ENCODE measurements at places on chromosomes 1 and 21. TPM values are rescaled to one million over a fixed set of nuclear protein-coding genes. Genes with fewer than 3 reads are reported as not detected.

- peak within 1 kb of the TSS; percentile 92 for H3K4me3 ChIP-seq
- H3K36me3 ChIP-seq, result no peaks in the 10 kb centered on the region
- peak; percentile 97 for DNase-seq
- no peaks in the 10 kb centered on the region for H3K27me3 ChIP-seq
- H3K27ac ChIP-seq, result peak within 1 kb of the TSS; percentile 85
- H3K4me1 ChIP-seq, result peaks cover 7% of the 10 kb centered on the region
Observed at GRCh38 chr1:236281654-236282424, at the start of gene ERO1B. ERO1B (minus strand) TSS chr1:236281958; CDS start chr1:236281783, 175 bp downstream.

GRCh38 chr1:164856381-164856780, 297.4 kb downstream of the PBX1 start:
- no peak for DNase-seq
- peaks cover 36% of the 10 kb centered on the region for H3K4me1 ChIP-seq
- peak overlapping the region; percentile 39 for H3K27ac ChIP-seq
- no peak overlapping the region for H3K4me3 ChIP-seq
- H3K27me3 ChIP-seq, result no peaks in the 10 kb centered on the region

The TNFSF4 gene
- total RNA-seq, result 0.60 TPM

GRCh38 chr21:31558189-31558961, 101.1 kb upstream of the SOD1 start:
- no peak for DNase-seq
- H3K4me1 ChIP-seq, result peaks cover 3% of the 10 kb centered on the region
- no peaks in the 10 kb centered on the region for H3K36me3 ChIP-seq

The ATAD3C gene
- total RNA-seq, result 0.60 TPM

DNA sequence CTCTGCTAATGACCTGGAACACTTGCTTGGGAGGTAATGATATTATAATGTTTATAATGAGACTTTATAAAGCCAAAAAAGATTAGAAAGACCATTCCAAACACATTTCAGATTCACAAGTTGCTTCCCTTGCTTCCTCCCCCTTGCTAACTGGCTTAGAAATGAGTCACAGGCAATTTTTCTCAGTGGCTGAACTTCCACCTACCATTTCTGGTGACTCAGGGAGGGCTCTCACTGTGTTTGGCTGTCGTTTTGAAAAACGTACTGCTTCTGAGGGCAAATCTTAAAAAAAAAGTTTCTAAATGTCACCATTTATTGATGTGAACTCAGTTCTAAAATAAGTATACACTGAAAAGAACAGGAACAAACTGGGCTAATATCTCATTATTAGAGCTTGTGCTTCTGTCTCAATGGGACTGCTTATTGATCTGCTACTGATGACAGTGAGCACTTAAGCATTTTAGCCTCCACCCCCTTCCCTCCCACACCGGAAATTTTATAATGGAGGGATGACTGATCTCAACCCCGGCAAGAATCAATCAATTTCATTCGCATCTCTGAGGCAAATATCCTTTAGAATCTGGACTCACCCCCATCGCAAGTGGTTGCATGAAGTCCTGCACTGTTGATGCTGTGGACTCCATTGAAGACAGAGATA, 278.3 kb downstream of the KCTD3 start:
- H3K4me3 ChIP-seq, result no peak overlapping the region
- DNase-seq, result no peak
- no peaks in the 10 kb centered on the region for H3K27me3 ChIP-seq
- H3K4me1 ChIP-seq, result no peaks in the 10 kb centered on the region
- H3K36me3 ChIP-seq, result no peaks in the 10 kb centered on the region

Data from heart left ventricle (tissue), 16 donors.